Activated CD4-positive, alpha-beta T cell treated with anti-CD3 and anti-CD28 coated beads, Interleukin-2, amount 10 ng/mL, durations not matched to agents 7 days and 5 days (primary cell): ENCODE measurements at places on chromosomes 16 and 17.
A peak's percentile ranks its signal among the peaks of the same experiment; 100 is the strongest.

GRCh38 chr17:9895923-9896322, 9.1 kb downstream of the RCVRN start:
- DNase-seq: no peak

DNA sequence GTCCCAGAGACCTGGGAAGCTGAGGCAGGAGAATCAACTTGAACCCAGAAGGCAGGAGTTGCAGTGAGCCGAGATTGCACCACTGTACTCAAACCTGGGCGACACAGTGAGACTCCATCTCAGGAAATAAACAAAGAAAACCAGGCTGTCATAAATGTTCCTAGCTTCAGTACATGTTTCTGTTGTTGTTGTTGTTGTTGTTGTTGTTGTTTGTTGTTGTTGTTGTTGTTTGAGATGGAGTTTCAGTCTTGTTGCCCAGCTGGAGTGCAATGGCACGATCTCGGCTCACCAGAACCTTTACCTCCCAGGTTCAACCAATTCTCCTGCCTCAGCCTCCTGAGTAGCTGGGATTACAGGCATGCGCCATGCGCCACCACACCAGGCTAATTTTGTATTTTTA, 452.5 kb downstream of the HS3ST3B1 start:
- DNase-seq: no peak

DNA sequence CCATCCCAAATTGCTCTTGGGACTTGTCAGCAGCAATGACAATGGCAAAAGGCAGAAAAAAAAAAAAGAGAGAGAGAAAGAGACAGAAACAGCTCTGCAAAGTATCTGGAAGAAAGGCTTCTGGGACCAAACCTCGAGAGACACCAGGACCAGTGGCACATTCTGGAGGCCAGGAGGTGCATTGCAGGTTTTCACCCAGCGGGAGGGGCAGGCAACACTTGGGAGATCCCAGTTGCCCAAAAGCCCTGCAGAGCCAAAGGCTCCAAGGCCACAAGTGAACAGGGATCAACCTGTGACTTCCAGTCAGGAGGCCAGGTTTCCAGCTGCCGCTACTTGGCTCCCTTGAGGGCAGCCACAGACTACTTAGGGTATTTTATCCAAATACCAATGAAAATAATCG, 110.8 kb upstream of the CDH5 start:
- no peak for DNase-seq

DNA sequence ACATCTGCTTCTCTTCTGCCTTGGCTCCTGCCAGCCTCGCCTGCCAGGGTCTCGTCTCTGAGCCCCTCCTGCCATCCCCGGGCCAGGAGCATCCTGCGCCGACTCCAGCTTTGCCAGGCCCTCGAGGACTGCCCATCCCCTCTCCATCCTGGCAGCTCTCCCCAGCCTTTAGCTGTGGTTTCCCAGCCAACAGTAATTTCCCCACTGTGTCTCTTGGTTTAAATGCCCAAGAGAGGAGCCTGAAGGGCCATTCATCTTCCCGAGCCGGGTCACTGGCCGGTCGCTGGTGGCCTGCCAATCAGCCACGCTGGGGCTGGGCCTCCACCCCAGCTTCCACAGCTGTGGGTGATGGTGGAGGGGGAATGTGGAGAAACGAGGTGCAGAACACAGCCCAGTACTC, 47.8 kb downstream of the MRC2 start:
- no peak for DNase-seq

DNA sequence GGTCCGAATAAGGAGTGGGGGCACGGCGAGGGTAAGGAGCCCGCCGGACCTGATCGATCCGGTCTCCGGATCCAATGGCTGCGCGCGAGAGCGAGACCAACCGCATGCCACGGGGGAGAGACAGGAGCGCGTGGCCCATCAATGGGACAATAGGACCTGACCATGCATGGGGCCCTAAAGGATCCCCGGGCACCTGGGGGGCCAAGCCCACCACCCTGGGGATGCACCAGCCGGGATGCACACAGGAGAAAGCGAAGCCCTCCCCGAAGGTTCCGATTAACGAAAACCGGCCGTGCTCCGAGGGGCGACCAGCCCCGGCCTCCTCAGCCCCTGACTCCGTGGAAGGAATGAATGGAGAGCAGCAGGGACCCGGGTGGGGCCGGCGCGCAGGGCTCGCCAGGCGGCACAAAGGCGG, 525 bp downstream of the JPT1 start:
- DNase-seq: peak; percentile 34
